ENCODE measurements at places on chromosomes 12 and 14.

GRCh38 chr12:92973614-92974013 lies 44.5 kb upstream of the EEA1 start:
- no peak overlapping the region for H3K27ac ChIP-seq
- H3K36me3 ChIP-seq: no peaks in the 10 kb centered on the region
- DNase-seq: no peak
- H3K27me3 ChIP-seq: peaks cover 3% of the 10 kb centered on the region
- peaks cover 13% of the 10 kb centered on the region for H3K4me1 ChIP-seq
- H3K4me3 ChIP-seq: no peak overlapping the region

DNA sequence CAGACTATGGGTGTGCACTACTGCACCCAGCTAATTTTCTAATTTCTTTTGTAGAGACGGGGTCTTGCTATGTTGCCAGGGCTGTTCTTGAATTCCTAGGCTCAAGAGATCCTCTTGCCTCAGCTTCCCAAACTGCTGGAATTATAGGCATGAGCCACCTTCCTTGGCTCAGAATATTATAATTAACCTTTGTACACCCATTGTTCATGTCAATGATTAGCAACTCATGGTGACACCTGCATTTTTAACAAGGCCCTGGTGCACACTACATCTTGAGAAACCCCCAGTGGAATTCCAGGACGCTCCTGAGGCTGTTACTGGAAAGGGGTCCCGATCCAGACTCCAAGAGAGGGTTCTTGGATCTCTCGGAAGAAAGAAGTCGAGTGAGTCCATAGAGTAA lies 28.3 kb upstream of the CCDC63 start:
- H3K36me3 ChIP-seq: no peaks in the 10 kb centered on the region
- H3K4me1 ChIP-seq: peaks cover 2% of the 10 kb centered on the region
- H3K27ac ChIP-seq: no peak overlapping the region

- no peaks in the 10 kb centered on the region for H3K4me1 ChIP-seq
- H3K27ac ChIP-seq: no peak overlapping the region
- H3K27me3 ChIP-seq: no peaks in the 10 kb centered on the region
- no peaks in the 10 kb centered on the region for H3K36me3 ChIP-seq
- DNase-seq: no peak
- no peak overlapping the region for H3K4me3 ChIP-seq
Measured at GRCh38 chr12:96170328-96170727, 23.8 kb upstream of the ELK3 start.

DNA sequence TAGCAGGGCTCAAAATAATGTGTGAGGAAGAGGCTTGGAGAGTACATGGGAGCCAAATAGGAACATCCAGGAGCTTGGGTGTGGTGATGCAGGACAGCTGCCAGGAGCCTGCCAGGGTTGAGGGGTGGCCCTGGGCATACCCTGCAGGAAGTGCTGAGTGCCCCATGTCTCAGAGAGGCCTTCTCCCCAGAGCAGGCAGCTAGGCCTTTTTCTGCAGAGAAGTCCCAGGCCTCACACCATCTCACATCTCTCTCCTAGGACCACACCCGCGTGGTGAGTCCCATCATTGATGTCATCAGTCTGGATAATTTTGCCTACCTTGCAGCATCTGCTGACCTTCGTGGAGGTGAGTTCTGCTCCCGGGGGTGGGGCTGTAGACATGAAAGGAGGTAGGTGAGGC lies 66.9 kb downstream of the ERH start:
- H3K4me1 ChIP-seq: peaks cover 9% of the 10 kb centered on the region
- H3K27me3 ChIP-seq: no peaks in the 10 kb centered on the region
- H3K4me3 ChIP-seq: no peak overlapping the region
- DNase-seq: no peak
- no peaks in the 10 kb centered on the region for H3K36me3 ChIP-seq
- no peak overlapping the region for H3K27ac ChIP-seq

DNA sequence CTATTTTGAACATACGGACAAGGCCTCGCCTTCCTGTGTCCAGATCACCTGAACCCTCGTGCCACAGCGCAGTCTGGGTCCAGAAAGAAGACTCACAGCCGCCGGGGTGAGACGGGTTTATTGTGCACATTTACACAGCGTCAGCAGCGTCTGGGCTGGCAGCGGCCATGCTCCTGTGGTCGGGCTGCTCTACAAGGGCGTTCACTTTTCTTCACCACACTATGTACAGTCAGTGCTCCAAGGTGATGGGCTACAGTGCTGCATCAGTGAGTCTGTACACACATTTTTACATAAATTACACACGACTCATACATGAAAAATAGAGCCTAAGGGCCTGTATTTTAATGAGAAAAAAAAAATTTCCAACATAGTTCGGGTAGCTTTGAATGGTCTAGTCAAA lies 18.0 kb downstream of the ZFYVE21 start:
- no peak overlapping the region for H3K4me3 ChIP-seq
- no peak for DNase-seq
- no peak overlapping the region for H3K27ac ChIP-seq

DNA sequence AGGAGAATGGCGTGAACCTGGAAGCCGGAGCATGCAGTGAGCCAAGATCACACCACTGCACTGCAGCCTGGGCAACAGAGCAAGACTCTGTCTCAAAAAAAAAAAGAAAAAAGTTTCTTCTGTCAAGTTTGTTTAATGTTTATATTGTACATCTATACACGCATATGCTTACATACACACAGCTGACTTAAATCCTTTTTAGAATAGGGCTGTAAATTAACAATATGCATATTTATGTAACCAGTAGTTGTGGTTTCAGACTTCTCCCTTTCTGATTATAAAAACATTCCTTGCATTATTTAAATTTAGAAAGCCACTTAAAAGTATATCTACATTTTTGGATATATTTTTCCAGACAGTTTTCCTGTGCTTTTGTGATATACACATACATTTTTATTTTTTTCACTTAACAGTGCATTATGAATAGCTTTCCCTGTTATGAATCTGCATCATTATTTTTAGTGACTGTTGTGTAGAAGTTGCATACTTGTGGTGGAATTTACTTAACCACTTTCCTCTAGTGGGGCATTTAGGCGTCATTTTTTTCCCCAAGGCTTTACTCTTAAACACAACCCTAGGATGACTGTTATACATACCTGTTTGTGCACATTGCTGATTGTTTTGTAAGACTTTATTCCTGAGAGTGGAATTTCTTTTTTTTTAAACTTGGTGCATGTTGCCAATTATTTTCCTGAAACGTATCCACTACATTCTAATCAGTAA lies 29.4 kb downstream of the POLR3B start:
- no peak for DNase-seq
- H3K36me3 ChIP-seq: peaks cover 80% of the 10 kb centered on the region
- H3K4me3 ChIP-seq: no peak overlapping the region
- H3K27me3 ChIP-seq: no peaks in the 10 kb centered on the region
- peaks cover 3% of the 10 kb centered on the region for H3K4me1 ChIP-seq

DNA sequence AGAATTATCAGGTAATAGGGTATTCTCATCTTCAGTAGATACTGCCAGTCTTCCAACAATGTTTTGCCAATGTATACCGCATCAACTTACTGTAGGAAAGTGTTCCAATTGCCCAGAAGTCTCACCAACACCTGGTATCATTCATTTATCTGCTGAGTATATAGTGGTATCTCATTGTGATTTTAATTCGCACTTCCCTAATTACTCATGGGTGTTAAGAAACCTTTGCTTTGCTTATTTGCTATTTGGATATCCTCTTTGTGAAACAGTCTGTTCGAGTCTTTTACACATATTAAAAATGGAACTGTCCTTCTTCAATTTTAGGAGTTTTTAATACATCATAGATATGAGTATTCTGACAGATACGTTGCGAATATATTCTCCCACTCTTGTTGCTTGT lies 6.1 kb downstream of the TM7SF3 start:
- H3K4me1 ChIP-seq: peaks cover 41% of the 10 kb centered on the region
- no peak overlapping the region for H3K27ac ChIP-seq
- DNase-seq: no peak
- no peaks in the 10 kb centered on the region for H3K27me3 ChIP-seq

DNA sequence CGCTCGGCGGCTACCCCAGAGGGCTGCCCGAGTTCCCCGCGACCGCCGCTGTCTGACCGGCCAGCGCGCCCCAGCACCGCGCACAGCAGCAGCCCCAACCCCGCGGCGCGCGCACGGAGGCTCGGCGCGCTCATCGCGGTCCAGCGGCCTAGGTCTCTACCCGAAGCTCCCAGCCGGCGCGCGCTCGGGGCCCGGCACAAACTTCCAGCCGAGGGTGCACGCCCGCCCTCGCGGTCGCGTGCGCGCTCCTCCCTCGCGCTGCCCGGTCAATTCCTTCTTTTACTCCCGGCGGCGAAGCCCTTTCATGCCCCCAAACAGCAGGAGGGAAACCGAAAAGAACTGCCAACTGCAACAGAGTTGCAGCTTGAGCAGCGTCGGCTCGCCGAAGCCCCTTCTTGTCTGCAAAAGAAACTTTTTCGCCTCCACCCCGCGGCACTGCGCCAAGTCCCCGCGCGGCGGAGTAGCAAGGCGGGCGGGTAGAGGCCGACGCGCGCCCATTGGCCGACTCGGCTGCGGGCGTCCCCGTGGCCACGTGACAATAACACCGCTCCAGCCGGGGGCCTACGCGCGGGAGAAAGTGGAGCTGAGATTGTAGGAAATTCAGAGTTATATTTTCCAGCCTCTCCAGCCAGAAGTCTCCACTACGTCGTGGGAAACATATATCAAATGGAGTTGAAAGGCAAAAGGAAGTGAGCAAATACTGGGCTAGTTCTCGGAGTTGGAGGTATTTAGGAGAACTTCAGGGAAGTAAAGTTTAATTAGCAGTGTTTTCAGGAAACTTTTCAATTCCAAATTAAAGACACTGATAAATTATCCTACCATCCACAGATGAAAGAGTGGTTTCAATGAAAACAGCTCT lies at the start of gene LRIG3:
LRIG3 (minus strand) TSS at position 403 of the 859 bp plus-strand sequence; CDS start at position 134, 269 bp downstream.
- H3K27ac ChIP-seq: peak within 1 kb of the TSS; percentile 47
- peak; percentile 29 for DNase-seq
- peaks cover 48% of the 10 kb centered on the region for H3K27me3 ChIP-seq
- H3K36me3 ChIP-seq: no peaks in the 10 kb centered on the region
- peak within 1 kb of the TSS; percentile 64 for H3K4me3 ChIP-seq

DNA sequence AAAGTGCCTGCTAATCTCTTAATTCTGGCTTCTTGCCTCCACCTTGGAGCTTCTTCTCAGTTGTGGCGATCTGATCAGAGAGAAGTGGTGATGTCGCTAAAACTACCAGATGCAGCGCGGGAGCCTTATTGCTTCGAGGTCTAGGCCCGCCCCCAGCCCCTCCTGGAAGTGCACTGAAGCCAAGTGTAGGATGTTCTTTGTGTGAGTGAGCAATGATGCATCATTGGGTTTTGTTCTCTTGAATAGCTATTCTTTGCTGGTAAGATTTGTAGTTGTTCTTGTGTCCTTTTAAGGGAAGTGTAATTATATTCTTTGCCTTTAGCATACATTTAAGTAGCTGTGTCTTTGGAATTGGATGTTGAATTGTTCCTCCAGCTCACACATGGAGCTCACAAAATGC lies 35.8 kb downstream of the MTHFD1 start:
- H3K36me3 ChIP-seq: peaks cover 97% of the 10 kb centered on the region
- no peak for DNase-seq
- no peak overlapping the region for H3K27ac ChIP-seq
- peaks cover 24% of the 10 kb centered on the region for H3K4me1 ChIP-seq
- H3K4me3 ChIP-seq: peak overlapping the region; percentile 10
- H3K27me3 ChIP-seq: no peaks in the 10 kb centered on the region

DNA sequence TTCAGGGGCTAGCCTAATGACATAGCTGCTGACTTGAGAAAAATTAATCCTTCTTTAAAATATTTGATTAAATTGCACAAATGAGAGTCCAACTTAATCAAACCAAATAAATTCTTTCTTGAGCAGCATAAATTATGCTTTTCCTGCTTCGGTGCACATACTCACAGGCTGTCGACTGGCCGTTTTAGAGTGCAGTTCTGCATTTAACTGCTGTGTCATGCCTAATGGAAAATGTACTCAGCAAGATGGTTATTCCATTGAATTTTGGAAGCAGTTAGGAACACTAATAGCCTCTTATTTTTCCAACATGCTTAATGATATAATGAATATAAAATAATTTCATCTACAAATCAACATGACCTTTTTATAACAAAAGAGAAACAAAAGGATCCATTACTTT lies 266.1 kb upstream of the LRIG3 start:
- no peak for DNase-seq
- no peaks in the 10 kb centered on the region for H3K36me3 ChIP-seq
- H3K27me3 ChIP-seq: no peaks in the 10 kb centered on the region
- H3K4me1 ChIP-seq: peaks cover 4% of the 10 kb centered on the region

DNA sequence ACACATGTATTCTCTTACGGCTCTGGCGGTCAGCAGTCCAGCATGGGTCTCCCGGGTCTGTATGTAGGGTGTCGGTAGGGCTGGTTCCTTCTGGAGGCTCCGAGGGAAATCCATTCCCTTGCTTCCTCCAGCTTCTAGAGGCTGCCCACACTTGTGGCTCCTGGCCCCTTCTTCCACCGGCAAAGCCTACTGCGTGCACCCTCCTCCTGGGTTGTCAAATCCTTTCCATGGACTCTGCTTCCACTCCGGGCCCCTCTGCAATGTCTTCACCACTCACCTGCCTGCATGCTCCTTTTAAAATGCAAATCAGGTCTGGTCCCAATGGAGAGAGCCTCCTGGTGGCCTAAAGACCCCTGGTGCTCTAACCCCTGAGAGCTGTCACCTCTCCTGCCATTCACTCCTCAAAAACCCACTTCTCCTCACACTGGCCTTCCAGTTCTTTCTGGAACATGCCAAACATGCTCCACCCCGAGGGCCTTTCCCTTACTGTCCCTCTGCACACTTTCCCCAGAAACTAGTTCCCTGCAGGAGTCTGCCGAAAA lies 108.5 kb downstream of the DICER1 start:
- peaks cover 14% of the 10 kb centered on the region for H3K27me3 ChIP-seq
- no peaks in the 10 kb centered on the region for H3K4me1 ChIP-seq
- H3K4me3 ChIP-seq: no peak overlapping the region
- H3K36me3 ChIP-seq: no peaks in the 10 kb centered on the region
- H3K27ac ChIP-seq: no peak overlapping the region

DNA sequence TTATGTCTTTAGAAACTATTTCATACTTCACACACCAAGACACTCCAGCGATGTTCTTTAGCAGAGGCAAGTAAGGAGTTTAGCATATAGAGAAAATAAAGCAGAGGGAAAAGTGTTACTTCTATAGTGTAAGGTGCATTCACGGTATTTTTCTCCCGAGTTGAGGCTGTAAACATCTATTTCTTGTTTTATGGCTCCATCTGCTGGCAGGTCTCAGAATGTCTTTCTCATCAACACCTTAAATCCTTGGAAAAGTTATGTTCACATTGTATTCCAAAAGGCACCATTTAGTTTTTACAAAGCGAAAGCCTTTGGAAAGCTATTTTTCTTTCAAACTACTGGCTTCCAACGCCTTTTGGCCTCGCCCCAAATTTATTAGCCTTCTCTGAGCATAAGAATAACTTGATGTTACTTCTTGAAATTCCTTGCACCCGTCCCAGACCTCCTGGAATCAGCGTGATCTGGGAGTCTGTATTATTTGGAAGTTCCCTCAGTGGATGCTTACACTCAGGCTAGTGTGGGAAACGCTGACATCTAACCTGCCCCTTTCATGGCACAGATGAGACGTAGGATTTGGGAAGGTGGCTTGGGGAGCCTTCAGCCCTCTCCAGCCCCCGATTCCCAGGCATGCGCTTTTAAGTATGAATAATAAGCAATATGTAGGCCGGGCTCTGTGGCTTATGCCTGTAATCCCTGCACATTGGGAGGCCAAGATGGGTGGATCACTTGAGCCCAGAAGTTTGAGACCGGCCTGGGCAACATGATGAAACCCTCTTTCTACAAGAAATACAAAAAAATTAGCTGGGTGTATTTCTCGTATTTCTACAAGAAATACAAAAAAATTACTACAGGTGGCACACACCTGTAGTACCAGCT lies 1.9 kb upstream of the PIWIL1 start:
- no peak for DNase-seq
- H3K36me3 ChIP-seq: no peaks in the 10 kb centered on the region
- no peak overlapping the region for H3K4me3 ChIP-seq
